ENCODE measurements at places on chromosomes 2 and 18.

DNA sequence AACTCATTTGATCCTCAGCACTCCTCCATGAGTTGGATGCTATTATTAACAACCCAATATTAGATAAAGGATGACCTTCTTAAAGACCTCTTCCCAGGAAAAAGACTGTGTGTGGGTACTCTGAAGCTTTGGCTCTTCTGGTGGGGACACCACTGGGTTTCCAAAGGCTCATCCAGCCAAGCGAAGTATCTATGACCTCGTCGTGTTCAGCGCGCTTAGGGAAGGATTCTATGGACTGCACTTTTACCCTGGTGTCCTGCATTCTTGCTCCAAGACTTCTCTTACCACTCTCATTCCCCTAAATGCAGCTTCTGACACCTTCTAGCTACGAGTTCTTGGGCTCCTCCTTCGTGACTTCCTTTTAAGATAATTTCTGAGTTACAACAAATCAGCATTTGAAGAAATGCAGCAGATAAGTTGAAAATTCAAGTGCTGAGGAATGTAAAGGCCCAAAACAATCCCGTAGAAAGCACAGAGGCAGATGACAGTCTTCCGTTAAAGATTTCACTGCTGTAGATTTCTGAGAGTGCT lies 673 bp upstream of the HNMT start:
- H3K27ac ChIP-seq: peak overlapping the region; percentile 75
- H3K4me3 ChIP-seq: peak overlapping the region; percentile 71

DNA sequence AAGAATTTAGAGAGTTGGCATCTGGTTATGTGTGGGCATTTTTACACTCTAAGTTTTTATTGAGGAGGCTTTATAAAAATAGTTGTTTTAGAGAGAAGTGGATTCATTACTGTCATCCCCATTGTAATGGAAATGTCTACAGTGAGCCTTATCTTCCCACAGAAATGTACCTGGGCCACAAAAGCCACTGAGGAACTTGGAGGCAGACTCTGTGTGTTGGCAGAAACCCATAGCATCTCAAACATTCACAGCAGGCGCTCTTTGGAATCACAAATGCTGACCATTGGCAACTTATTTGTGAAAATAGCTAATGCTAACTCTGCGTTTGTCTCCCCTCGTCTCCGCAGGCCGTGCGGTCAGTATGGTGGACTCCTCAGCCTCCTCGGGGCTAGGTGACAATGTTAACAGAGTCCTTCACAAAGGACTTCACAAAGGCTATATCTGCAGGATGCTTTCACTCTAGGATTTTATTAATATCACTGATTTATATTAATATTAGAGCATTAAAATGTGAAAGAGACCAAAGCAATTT lies 689.1 kb upstream of the POU3F3 start:
- peaks cover 16% of the 10 kb centered on the region for H3K27me3 ChIP-seq
- H3K4me3 ChIP-seq: no peak overlapping the region
- no peak for DNase-seq
- H3K27ac ChIP-seq: no peak overlapping the region
- H3K4me1 ChIP-seq: no peaks in the 10 kb centered on the region
- H3K36me3 ChIP-seq: no peaks in the 10 kb centered on the region

- H3K4me3 ChIP-seq: no peak overlapping the region
- DNase-seq: no peak
- no peaks in the 10 kb centered on the region for H3K4me1 ChIP-seq
Measured at GRCh38 chr18:48762836-48763718, 187.7 kb downstream of the SMAD7 start.

GRCh38 chr2:28621172-28622100 lies 125.6 kb downstream of the PLB1 start:
- H3K4me3 ChIP-seq: peak overlapping the region; percentile 11
- no peaks in the 10 kb centered on the region for H3K27me3 ChIP-seq
- H3K27ac ChIP-seq: peak overlapping the region; percentile 87
- H3K36me3 ChIP-seq: no peaks in the 10 kb centered on the region
- peak; percentile 92 for DNase-seq

DNA sequence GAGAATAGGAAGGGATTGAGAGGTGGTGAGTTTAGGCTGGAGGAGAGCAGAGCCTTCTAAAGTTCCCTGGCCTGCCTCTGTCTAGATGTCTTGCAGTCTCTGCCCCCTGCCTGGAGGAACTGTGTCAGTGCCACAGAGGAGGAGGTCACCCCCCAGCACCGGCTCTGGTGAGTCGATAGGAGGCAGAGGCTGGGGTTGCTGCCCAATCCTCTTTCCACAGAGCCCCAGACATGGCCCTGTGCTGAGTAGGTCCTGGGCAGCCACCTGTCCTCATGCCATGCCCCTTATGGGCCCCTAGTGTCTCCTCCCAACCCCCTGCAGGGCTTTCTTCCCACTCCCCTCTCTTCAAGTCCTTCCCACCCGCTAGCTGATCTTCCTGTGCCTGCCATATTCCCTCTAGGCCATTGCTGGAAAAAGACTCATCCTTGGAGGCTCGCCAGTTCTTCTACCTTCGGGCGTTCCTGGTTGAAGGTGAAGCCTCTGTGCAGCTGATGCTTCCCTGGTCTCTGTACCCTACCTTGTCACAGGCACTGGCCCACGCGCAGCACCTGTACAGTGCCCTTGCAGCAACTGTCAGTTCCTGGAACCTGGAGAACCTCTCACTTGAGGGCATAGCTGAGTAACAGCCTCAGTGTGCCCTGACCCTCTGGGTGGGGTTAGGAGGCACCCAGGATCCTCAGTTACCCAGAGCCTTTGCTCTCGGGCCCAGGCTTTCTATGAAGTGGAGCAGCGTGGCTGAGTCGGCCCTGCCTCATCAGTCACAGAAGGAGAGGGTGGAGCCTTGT lies 13.2 kb upstream of the SLC4A3 start:
- no peaks in the 10 kb centered on the region for H3K4me1 ChIP-seq
- H3K4me3 ChIP-seq: no peak overlapping the region
- no peak overlapping the region for H3K27ac ChIP-seq
- DNase-seq: no peak
- H3K27me3 ChIP-seq: no peaks in the 10 kb centered on the region
- 0 out of 2 replicates have a peak, but pooled peaks cover 2% of the 10 kb centered on the region for H3K36me3 ChIP-seq

- H3K27ac ChIP-seq: no peak overlapping the region
- H3K27me3 ChIP-seq: no peaks in the 10 kb centered on the region
- no peak for DNase-seq
- peaks cover 68% of the 10 kb centered on the region for H3K36me3 ChIP-seq
Measured at GRCh38 chr2:96353032-96353561, 17.5 kb downstream of the NCAPH start.

DNA sequence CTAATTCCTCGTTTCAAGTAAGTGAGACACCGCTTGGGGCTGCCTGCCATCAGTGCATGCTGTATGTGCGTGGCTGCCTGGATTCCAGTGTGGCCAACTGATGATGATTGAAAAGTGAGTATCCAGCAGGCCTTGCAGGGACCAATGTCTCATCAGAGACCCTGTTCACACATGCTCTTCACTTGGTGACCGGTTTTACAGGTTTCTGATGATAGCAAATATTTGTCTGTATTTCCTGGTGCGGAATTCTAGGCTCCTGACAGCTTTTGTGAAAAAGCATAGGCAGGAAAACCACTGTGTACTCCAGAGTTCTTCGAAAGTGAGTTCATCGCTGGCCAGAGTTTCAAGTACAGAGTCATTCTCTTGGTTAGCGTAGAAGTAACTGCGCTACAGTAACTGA lies 13.8 kb upstream of the YWHAQ start:
- peak overlapping the region; percentile 55 for H3K27ac ChIP-seq
- H3K4me3 ChIP-seq: no peak overlapping the region
- H3K36me3 ChIP-seq: no peaks in the 10 kb centered on the region
- no peaks in the 10 kb centered on the region for H3K27me3 ChIP-seq
- H3K4me1 ChIP-seq: peaks cover 19% of the 10 kb centered on the region

- peaks cover 42% of the 10 kb centered on the region for H3K27me3 ChIP-seq
- DNase-seq: no peak
- H3K4me1 ChIP-seq: no peaks in the 10 kb centered on the region
- no peaks in the 10 kb centered on the region for H3K36me3 ChIP-seq
Measured at GRCh38 chr2:773256-774160, 96.3 kb upstream of the TMEM18 start.

DNA sequence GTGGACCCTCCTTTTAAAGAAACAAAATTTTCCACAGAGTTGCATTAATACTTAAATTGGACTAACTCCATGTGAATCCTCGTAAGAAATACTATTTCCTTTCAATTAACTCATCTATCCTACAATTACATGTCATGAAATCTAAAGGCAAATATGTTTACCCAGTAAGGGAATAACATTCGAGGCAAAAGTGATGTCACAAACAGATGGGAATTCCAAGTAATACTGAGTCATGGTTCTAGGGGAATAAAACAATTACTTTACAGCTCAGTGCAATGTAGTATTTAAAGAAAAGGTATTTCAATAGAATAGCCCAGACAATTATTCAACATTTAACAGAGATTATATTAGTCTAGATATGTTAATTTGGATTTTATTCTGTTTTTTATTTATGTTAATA lies 205.8 kb downstream of the ZNF385B start:
- H3K4me1 ChIP-seq: peaks cover 27% of the 10 kb centered on the region
- 0 out of 2 replicates have a peak overlapping the region, but pooled peaks have one; percentile 7 for H3K27ac ChIP-seq
- H3K4me3 ChIP-seq: no peak overlapping the region
- peak; percentile 70 for DNase-seq
- no peaks in the 10 kb centered on the region for H3K27me3 ChIP-seq

GRCh38 chr2:5057891-5058351 lies 634.3 kb upstream of the SOX11 start:
- no peak overlapping the region for H3K27ac ChIP-seq
- H3K4me1 ChIP-seq: no peaks in the 10 kb centered on the region
- no peaks in the 10 kb centered on the region for H3K36me3 ChIP-seq
- H3K4me3 ChIP-seq: no peak overlapping the region

- H3K27me3 ChIP-seq: no peaks in the 10 kb centered on the region
- peak; percentile 72 for DNase-seq
- peak overlapping the region; percentile 82 for H3K27ac ChIP-seq
- H3K36me3 ChIP-seq: no peaks in the 10 kb centered on the region
- peaks cover 17% of the 10 kb centered on the region for H3K4me1 ChIP-seq
Measured at GRCh38 chr2:69741229-69741574, 732 bp upstream of the ANXA4 start.

DNA sequence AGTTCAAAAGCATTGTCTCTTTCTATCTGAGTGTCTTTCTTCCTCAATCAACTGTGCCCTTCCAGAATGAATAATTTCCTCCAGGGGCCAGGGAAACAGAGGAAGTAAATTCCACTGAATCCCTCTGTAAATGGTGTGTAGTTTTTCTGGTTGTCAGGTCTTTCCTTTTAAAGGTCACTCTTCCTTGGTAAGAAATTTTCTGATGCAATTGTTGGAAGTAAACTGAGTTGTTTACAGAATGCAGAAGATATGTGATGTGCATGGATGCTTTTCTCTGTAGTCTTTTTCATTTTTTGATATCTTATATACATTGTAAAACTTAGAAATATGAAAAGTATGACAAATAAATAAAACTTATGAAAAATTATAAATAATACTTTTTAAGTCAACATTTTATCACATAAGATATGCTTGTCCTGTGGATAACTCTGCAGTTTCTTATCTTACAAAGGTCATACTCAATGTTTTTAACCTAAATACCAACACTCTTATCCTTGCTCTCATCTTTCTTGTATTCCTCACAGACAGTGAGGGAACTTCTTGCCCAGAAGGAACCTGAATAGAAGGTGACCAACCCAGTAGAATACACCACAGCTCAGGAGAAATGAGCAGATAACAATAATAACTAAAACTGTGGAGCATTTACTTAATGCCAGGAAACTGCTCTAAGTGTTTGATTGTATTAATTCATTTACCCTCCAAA lies 234.5 kb downstream of the METTL4 start:
- H3K27ac ChIP-seq: no peak overlapping the region
- H3K4me3 ChIP-seq: no peak overlapping the region
- DNase-seq: no peak
- no peaks in the 10 kb centered on the region for H3K27me3 ChIP-seq

- H3K4me3 ChIP-seq: no peak overlapping the region
- no peaks in the 10 kb centered on the region for H3K27me3 ChIP-seq
- no peak overlapping the region for H3K27ac ChIP-seq
- no peaks in the 10 kb centered on the region for H3K4me1 ChIP-seq
Measured at GRCh38 chr2:237354892-237355291, 59.1 kb downstream of the COL6A3 start.

- DNase-seq: no peak
- H3K27me3 ChIP-seq: peaks cover 49% of the 10 kb centered on the region
- H3K4me1 ChIP-seq: no peaks in the 10 kb centered on the region
- no peak overlapping the region for H3K4me3 ChIP-seq
Measured at GRCh38 chr2:65813631-65814173, 381.3 kb upstream of the SPRED2 start.

GRCh38 chr2:15846626-15847025 lies 93.7 kb upstream of the MYCN start:
- no peaks in the 10 kb centered on the region for H3K36me3 ChIP-seq
- H3K4me3 ChIP-seq: no peak overlapping the region
- no peak for DNase-seq
- no peaks in the 10 kb centered on the region for H3K4me1 ChIP-seq
- H3K27me3 ChIP-seq: no peaks in the 10 kb centered on the region

DNA sequence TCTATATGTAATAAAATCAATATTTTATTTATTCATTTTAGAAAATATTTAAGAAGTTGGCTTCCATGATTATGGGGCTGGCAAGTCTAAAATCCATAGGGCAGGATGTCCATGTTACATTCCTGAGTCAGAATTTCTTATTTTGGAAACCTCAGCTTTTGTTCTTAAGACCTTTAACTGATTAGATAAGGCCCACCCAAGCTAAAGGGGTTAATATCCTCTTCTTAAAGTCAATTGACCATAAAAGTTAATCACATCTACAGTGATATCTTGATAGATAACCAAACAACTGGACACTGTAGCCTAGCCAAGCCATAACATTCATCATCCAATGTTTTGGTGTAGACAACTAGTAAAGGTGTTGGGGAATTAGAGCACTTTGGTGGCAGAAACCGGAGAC lies 1035.4 kb upstream of the ZEB2 start:
- no peak for DNase-seq
- no peak overlapping the region for H3K27ac ChIP-seq
- H3K4me1 ChIP-seq: peaks cover under 1% of the 10 kb centered on the region
- H3K27me3 ChIP-seq: no peaks in the 10 kb centered on the region
- no peaks in the 10 kb centered on the region for H3K36me3 ChIP-seq

DNA sequence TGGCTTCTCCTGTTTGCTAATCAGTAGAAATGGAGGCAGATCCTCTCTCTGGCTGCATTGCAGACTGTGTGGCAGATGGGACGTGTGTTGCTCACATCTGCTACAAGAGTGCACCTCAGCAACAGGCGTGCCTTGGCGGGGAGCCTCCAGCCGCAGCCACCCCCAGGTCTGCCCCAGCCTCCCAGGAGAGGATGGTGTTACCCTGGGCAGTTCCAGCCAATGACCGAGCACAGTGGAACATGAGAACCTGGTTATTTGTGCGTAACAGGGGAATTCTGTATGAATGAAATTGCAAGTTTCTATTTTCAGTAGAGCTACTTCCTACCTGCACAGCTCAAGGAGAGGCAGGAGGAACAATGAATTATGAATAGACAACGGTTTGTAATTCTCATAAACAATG lies 130.6 kb upstream of the CBLN2 start:
- no peak overlapping the region for H3K27ac ChIP-seq
- peaks cover 38% of the 10 kb centered on the region for H3K27me3 ChIP-seq
- no peak for DNase-seq
- no peaks in the 10 kb centered on the region for H3K36me3 ChIP-seq

Measured in PC-3 (cell line).